ENCODE measurements at places on chromosomes 16 and 17.
A peak's percentile ranks its signal among the peaks of the same experiment; 100 is the strongest.

DNA sequence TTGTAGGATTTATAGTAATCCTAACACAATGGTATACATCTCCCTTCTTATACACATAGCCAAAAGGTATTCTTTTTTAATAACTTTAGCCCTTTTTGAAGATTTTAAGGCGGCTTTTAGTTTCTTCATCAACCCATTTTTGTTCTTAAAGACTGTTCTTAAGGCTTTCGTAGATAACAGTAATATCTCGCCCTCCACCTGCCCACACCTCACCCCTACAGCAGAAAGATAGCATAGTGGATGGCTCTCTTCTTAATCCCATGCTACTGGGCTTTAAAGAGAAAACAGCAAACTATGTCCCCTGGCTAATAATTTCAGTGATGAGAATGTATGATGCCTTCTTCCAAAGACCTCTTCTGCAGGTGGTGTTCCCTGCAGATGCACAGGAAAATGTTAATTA is 8.6 kb downstream of the IGSF6 start:
- DNase-seq: no peak

GRCh38 chr16:66525396-66526180 is 24.3 kb downstream of the TK2 start:
- no peak for DNase-seq

DNA sequence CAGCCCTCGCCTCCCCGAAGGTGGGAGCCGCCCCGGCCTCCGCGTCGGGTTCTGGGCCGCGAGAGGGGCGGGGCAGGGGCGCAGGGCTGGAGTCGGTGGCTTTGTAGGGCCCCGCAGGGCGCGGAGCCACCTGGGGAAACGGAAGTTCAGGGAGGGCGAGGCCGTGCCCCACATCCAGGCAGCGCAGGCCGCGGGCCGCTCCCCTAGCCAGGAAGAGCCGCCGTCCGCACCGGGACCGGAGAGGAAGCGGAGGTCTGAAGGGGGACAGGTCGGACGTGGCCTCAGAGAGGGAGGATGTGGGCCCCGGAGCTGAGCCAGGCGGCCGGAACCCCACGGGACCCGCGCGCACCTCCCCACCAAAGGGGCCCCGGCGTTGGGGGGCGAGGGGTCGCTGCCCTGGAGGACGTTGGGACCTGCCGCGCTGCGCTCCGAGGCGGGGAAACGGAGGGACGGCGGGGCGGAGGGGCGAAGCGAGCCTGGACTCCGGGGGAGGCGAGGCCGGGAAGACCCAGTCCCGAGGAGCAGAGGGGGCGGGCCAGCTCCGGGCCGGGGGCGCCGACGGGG is 482 bp upstream of the SLC16A3 start:
- peak; percentile 45 for DNase-seq

GRCh38 chr16:66913081-66913480 is 5.6 kb downstream of the CDH16 start:
- no peak for DNase-seq

- DNase-seq: no peak
These were observed 10.9 kb downstream of the PRKCA start for GRCh38 chr17:66313325-66313724.

All from stimulated activated CD4-positive, alpha-beta T cell treated with anti-CD3 and anti-CD28 coated beads, Interleukin-4, amount 100 ng/mL, for 24 hours (primary cell).